ENCODE measurements at places on chromosomes 3 and 15.

- no peak for DNase-seq
Observed at GRCh38 chr3:10534066-10534465, 28.7 kb upstream of the ATP2B2 start.

DNA sequence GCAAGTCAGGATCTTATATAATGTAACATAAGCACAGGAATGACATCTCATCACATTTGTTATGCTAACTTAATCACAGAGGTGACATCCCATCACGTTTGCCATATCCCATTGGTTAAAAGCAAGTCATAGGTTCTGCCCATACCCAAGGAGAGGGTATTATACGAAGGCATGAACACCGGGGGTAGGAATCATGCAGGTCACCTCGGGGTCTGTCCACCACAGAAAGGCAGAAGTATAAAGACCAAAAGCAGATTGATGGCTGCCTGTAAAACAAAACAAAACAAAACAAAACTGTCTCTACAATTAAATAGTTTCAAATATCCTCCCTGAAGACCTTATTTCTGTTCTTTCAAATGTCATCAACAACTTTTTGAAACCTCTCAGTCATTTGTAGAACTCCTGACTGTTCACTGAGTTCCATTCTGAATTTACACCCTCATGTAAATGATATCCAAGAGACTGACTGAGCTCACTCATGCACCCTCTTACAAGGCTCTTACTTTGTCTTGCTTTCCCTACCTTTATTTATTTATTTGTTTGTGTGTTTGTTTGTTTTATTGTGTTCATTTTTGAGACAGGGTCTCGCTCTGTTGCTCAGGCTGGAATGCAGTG, 22.7 kb upstream of the ZNF639 start:
- no peak for DNase-seq

DNA sequence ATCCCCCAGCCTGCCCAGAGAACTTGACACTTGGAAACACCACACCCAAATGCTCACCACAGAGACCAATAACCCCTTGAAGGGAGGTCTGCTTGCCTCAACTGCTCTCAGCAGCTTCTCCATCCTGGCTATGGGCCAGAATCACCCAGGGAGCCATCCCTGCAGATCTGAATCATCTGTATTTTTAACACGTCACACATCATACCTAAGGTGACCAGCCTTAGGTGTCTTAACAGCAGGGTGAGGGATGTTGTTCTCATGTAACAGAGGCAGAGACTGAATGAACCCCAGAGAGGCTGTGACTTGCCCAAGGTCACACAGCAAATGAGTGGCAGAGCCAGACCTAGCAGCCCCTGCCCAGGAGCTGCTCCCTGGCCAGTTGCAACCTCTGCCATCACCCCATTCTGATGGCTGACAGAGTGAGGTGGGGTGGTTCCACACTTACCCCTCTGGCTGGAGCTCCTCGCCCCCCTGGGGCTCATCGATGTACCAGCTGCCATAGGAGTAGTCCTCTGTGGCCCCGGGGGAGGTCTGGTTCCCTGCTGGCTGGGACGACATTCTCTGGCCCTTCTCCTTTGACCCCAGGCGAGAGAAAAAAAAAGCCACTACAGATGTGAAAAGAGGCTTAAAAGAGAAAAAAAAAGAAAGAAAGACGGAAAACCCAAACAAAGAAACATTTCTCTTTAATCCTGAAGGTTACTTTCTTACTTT, 722 bp downstream of the STRA6 start:
- no peak for DNase-seq

DNA sequence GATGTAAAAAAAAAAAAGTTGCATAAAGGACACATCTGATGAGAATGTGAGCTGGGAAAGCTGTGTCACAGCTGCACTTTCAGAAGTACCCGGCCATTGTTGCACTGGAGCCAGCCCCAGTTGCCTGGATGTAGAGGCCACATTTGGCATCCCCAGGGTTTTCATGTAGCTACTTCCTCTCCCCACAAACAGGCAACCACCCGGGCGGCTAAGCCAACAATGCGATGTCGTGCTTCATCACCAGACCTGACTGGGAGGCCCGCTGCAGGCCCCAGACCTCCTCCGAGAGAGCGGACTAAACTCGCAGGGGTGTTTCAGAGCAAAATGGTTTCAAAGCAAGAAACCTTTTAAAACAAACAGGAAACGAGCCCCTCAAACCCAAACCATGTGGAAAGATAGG, 142.3 kb downstream of the TMCO5A start:
- no peak for DNase-seq

- DNase-seq, result no peak
Observed at GRCh38 chr3:123303976-123304560, 102.3 kb downstream of the SEC22A start.

DNA sequence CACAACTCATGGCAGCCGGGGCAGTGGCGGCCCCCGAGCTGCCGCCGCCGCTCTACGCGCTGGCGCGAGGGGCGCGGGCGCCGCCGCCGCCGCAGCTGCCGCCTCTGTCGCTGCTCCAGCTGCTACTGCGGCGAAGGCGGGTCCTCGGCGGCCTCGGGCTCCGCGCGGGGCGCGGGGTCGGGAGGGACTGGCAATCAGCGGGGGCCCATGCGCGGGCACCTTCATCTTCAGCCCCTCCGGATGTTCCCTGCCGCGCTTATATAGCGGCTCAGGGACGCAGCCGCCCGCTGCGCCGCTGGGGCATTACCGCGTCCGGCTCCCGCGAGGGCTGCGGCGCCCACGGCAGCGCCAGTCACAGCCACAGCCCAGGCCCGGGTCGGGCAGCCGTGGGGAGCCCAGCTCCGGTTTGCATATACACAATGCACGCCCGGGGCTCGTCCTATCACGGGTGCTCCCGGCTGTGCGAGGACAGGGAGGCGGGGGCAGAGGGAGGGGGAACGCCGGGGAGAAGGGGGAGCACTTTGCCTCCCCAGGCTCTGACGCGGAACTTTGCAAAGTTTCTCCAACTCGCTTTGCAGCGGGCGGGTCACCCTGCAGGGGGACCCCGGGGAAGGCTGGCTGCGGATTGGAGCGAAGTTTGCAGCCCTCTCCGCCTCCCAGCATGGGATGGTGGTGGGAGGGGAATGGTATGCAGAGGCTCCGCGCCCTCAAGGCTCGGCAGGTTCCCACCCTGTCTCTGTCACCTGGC, at the start of gene VGLL3:
VGLL3 (minus strand) TSS at position 416 of the 748 bp plus-strand sequence; CDS start at position 10, 406 bp downstream.
- DNase-seq, result peak; percentile 90

DNA sequence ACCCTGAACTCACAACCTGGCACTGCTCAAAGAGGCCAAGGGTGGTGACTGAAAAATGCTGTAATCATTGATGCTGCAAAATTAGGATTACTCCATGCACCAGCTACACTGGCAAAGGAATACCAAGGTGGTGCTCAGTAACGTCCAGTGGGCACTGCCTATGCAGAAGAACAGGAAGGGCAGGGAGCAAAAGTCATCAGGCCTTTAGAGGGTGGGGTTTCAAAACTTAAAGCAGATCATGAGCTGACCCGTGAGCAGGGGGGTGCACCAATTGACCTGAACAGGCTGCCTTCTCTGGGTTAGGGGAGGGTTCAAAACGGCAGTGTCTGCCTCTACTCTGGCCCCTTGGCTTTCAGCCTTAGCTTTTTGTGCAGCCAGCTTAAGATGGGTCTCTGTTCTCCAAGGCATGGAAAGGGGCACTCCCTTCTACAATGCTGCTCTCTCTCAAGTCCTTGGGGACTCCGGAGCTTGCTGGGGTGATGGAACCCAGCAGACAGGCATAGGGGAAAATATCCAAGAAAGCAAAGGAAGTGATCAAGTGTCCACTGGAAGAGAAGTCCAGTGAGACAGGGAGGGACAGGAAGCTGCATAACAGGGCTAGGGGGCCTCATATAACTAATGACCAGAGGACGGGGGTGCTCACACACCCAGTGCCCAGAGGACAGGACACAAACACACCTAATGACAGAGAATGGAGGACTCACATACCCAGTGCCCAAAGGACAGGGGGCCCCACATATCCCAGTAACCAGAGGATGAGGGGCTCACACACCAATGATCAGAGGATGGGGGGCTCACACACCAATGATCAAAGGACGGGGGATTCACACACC, 11.4 kb downstream of the RAB6B start:
- DNase-seq, result no peak

DNA sequence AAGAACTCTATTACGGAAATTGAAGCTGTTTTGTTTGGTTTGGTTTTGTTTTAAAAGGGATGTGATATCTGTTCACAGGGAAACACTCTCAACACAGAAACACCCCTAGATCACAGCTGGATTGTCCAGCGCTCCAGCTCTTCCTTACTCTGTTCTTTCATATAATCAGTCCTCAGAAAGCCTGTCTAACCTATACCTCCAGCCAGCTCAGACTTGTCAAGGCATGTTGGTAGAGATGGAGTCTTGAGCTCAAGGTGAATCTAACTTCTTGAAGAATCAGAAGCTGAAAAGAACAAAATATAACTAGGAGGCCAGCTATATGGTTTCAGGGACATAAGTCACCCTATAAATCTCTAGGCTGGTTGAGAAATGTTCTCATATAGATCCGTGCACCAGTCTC, 110.2 kb upstream of the EPHA3 start:
- DNase-seq, result no peak

- DNase-seq, result no peak
Observed at GRCh38 chr3:110528305-110529121, 543.1 kb upstream of the NECTIN3 start.

- DNase-seq, result no peak
Observed at GRCh38 chr15:62899090-62899493, 143.5 kb upstream of the TPM1 start.

- no peak for DNase-seq
Observed at GRCh38 chr3:115628075-115628412, 4.7 kb downstream of the GAP43 start.

DNA sequence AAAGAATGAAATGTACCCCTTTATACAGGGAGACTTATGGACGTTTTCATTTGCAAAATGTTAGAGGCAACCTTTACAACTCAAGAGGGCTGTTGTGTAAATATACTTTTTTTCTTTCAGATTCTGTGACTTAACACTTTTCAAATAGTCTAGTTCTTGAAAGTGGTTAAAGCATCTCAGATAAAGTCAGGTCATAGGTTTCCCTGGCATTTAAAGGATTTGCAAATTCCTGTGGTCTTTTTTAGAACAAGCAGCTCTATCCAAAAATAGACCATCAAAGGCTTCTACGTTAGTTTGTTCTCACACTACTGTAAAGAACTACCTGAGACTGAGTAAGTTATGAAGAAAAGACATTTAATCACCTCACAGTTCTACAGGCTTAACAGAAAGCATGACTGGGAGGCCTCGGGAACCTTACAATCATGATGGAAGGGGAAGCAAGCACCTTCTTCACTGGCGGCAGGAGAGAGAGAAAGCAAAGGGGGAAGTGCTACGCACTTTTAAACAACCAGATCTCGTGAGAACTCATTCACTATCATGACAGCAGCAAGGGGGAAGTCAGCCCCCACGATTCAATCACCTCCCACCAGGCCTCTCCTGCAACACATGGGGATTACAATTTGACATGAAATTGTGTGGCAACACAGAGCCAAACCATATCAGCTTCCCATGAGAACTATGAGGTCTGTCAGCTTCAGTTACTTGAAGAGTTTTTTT, 23.3 kb upstream of the GABRR3 start:
- DNase-seq, result no peak

DNA sequence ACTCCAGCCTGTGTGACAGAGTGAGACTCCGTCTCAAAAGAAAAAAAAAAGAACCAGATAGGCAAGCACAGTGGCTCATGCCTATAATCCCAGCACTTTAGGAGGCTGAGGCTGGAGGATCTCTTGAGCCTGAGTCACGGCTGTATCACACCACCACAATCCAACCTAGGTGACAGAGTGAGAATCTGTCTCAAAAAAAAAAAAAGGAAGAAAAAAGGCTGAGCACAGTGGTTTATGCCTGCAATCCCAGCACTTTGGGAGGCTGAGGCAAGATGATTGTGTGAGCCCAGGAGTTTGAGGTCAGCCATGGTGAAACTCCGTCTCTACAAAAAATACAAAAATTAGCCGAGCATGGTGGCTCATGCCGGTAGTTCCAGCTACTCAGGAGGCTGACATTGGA, 5.6 kb upstream of the NICN1 start:
- DNase-seq, result no peak

DNA sequence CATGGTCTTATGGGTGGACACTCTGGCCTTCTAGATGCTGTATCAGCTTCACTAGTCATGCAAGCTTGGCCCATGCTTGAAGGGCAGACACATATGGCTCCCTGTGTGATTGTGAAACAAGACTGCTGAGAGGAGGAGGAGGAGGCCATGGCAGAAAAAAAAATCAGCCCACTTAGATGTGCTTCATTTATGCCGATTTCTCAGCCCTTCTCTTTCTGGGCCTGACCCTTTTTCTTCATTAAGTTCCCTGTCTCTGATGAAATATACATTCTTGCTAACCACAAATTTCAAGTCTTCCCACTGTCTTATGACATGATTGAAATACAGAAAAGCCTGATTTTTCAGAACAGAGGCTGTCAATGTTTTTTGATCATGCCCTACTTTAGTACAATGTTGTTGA, 213.0 kb upstream of the FEZF2 start:
- DNase-seq, result no peak

GRCh38 chr15:63195569-63196015, 6.2 kb downstream of the RAB8B start:
- no peak for DNase-seq

- DNase-seq, result no peak
Observed at GRCh38 chr3:50630877-50631276, 13.9 kb downstream of the MAPKAPK3 start.

DNA sequence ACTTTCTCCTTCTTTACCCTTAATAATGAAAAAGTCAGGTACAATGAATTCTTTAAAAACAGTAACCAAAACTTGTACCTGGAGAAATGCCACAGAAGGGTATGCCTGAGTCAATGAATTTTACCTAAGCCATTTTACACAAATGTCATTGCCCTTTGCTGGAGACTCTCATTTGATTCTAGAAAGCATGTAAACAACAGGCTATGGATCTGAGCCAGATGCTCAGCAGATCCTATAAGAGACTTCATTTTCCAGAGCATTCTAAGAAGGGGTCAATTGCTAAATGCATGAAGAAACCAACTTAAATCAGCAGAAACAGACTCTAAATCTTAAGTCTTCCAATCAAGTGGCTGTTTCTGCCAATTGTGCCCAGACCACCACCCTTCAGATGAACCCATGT, 83.8 kb upstream of the GALNT15 start:
- DNase-seq, result no peak

GRCh38 chr15:90016721-90017120, 15.6 kb downstream of the ZNF710 start:
- peak; percentile 15 for DNase-seq

DNA sequence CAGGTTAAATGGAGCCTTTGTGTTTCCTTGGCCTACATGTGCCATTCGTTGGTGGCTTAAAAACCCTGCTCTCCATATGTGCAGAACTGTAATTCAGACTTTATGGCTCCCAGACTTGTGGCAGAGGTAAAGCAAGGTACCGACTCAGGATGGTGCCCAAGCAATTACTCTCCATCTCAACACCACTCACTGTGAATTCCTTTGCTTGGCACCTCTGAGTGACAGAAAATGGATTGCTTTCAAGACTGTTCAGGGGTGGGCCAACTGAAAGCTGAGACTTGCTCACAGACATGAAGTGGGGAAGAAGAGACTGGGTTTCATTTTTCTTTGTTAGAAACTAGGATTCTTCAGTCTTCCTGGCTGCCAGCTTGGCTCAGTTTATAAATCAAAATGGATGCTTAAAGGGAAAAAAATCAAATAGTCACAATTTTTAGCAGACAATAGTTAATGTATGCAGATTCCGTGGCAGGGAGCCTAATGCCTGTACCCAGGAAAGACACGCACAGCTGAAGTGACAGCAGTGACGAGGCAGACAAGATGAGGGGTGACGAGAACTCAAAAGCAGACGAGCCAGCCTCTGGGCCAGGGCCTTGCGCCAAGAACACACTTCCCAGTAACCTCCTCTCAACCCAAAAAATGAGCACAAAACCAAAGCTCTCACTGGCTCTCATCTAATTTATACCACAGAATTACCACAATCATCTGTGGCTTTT, 207.9 kb upstream of the SLC2A2 start:
- no peak for DNase-seq

- DNase-seq, result peak; percentile 62
Observed at GRCh38 chr3:52298149-52299098, 10.8 kb downstream of the GLYCTK start.

Measured in upper lobe of left lung (tissue), 6 donors.